ENCODE measurements at places on chromosomes 6 and 20.

DNA sequence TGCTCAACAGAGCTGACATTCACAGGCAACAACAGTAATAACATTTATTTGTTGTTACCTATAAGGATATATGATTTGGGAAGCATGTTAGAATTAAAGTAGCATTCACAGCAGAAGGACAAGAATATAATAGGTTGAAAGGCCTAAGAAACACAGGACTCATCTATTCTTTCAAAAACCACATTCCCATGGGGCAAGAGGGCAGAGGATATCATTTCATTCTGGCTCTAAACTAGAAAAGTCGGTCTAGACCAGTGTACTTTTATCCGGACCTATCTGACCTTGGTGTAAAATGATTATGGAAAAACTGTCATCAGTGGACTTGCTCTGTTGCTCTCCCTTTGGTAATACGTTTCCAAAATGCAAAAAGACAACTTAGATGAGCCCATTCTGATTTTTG lies 914.7 kb upstream of the CITED2 start:
- H3K27me3 ChIP-seq, result no peaks in the 10 kb centered on the region
- DNase-seq, result no peak
- H3K27ac ChIP-seq, result no peak overlapping the region
- H3K4me1 ChIP-seq, result no peaks in the 10 kb centered on the region
- no peaks in the 10 kb centered on the region for H3K36me3 ChIP-seq

DNA sequence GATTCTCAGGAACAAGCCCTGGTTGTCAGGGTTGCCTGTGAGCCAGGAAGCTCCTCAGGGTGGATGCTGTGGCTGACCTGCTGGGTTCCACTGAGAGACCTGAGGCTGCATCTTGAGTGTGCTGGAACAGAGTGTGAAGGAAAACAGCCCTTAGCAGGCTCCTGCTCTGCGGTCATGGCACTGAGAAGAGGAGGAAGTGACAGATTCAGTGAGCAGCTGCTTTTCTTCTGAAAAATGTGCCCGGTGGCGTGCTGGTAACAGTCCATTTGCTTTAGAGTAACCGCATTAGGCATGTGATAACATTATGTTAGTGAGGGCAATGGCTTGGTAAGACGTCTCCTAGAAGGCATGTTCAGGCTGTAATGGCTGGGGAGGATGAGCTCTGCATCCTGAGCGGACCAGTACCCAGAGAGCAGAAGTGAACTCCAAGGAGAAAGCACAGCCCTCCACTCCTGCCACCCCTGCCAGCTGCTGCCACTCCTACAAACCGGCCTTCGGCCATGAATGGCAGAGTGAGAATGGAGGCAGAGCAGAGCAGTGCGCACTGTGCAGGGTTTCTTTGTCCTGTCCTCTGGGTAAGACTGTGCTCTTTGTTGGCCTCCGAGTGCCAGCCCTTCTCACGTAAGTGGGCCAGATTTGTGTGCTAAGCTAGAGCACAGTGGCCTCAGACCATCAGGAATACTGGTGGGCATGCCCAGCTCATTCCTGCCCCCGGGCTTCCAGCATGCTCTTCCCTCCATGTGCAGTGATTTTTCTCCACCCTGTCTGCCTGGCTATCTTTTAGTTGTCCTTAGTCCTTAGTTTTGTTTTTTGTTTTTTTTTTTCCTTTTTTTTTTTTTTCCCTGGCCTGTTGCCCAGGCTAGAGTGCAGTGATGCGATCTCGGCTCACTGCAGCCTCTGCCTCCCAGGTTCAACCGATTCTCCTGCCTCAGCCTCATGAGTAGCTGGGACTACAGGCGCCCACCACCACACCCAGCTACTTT lies 98.1 kb upstream of the VSTM2L start:
- no peaks in the 10 kb centered on the region for H3K27me3 ChIP-seq
- no peaks in the 10 kb centered on the region for H3K4me1 ChIP-seq

- no peak overlapping the region for H3K27ac ChIP-seq
- no peaks in the 10 kb centered on the region for H3K4me1 ChIP-seq
- no peaks in the 10 kb centered on the region for H3K27me3 ChIP-seq
- no peak for DNase-seq
Observed at GRCh38 chr6:161523362-161523761, 249.5 kb upstream of the AGPAT4 start.

DNA sequence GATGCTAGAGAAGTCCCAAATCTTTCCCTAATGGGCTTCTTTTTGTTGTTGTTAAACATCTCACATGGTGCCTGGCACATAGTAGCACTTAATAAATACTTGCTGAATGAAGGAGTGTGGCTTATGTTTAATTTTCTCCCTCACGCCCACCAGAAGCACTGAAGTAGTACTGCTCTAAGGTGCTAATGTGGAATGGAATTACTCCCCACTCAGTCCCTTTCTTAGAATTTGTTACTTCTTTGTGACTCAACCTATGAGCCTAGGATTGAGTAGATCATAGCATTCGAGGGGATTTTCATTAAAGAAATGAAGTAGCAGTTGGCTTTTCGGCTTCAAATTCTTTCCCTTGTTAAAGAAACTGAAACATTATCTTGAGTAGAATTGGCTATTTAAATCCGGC lies 192.8 kb downstream of the CLIC5 start:
- H3K36me3 ChIP-seq, result no peaks in the 10 kb centered on the region
- H3K27me3 ChIP-seq, result no peaks in the 10 kb centered on the region
- no peaks in the 10 kb centered on the region for H3K4me1 ChIP-seq
- no peak overlapping the region for H3K4me3 ChIP-seq
- no peak overlapping the region for H3K27ac ChIP-seq
- no peak for DNase-seq

DNA sequence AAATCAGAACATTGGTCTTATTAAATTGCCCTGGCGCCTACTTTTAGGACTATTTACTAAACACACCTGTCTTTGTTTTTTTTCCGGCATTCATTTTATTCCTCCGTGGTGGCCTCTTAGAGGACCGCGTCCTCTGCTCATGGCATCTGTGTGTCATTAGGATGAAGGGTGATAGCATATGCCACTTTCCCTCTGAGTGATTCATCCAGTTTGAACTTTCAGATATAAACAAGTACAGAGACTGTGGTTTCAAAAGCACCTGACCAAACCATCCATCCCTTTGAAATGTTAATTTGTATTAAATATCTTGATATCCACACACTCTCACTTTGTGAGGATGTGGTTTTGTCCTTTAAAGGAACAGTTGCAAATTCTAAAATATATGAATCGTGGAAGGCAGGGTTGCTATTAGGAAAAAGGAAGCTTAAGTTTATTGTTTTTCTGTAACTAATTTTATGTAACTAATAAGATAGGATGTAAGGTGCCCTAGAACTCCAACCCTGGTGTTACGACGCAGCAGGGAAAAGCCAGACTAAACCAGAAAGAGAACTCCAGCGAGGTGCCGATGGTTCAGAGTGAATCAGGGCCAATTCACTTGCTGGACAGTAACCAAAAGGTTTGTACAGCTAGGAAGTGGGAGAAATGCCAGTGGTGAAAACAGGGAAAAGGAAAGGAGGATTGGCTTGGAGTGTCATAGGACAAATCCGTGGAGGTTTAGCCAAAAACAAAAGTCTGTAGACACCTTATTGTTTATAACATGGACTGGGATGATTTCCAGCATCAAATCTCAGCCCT lies 98.7 kb downstream of the SHLD1 start:
- peaks cover 4% of the 10 kb centered on the region for H3K4me1 ChIP-seq
- no peaks in the 10 kb centered on the region for H3K27me3 ChIP-seq
- no peak overlapping the region for H3K27ac ChIP-seq

DNA sequence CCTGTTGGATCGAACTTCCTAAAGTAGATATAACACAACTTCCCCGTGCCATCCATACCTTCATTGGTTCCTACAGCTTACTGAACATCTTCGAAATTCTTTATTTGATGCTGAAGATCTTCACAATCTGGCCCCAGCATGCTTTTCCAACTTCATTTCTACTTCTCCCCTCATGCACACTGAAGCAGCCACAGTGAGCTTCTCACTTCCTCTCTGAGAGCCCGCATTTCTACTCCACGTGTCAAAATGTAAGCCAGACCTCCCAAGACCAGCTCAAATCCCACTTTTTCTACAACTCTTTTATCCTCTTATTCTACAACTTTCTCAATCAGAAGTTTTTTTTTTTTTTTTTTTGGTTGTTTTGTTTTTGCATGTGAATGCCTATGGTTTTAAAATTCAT lies 254.7 kb downstream of the GMPR start:
- no peaks in the 10 kb centered on the region for H3K36me3 ChIP-seq
- no peak overlapping the region for H3K27ac ChIP-seq

DNA sequence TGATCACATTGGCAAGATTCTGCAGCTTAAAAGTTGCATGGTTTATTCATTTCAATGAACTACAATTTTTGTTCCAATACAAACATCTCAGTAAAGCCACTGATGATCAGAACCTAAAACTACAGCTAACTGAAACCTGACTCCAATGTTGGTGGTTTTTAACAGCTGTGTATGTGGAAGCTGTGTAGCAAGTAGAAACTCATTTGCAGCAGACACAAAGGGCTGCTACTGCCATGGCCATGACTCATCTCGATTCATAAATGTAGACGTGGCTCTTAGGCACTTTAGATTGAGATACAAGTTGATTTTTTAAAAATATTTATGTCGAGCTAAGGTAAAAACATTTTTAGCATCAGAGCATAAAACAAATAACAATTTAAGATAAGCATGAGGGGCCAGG lies 19.5 kb upstream of the MAP3K4 start:
- H3K27me3 ChIP-seq, result no peaks in the 10 kb centered on the region
- H3K27ac ChIP-seq, result peak overlapping the region; percentile 74
- no peaks in the 10 kb centered on the region for H3K36me3 ChIP-seq
- H3K4me3 ChIP-seq, result no peak overlapping the region

DNA sequence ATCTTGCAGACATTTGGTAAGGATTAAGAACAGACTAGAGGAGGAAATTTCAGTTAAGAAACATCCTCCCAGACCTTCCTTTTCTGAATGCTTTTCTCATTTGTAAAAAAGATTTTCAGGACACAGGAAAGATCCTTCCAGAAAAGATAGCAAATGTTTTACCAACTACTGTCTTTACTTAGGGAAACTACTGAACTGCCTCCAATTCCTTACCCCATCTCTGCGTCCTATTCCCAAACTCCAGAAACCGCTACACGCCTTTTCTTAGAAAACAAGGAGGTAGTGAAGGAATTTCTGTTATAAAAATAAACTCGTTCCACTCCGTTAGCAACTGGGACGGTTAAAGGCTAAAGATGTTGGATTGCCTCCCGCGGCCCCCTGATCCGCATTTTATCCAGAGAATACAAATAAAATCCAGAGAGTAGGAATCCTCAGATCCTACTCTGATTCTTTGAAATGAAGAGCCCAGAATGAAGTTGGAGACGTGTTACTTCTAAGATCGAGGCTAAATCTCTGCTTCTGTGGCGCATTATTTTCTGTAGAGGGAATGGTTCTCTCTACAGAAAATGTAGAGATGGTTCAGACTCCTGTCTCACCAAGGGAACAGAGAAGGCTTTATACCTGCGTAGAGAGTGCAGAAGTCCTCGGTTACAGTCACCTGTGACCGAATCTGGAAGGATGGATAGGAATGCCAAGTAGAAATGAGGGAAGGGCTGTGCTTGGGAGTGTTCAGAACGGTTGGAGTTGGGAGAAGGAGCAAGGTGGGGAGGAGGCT lies 133.0 kb downstream of the GPX5 start:
- H3K36me3 ChIP-seq, result no peaks in the 10 kb centered on the region
- no peak for DNase-seq
- H3K27ac ChIP-seq, result peak overlapping the region; percentile 64

DNA sequence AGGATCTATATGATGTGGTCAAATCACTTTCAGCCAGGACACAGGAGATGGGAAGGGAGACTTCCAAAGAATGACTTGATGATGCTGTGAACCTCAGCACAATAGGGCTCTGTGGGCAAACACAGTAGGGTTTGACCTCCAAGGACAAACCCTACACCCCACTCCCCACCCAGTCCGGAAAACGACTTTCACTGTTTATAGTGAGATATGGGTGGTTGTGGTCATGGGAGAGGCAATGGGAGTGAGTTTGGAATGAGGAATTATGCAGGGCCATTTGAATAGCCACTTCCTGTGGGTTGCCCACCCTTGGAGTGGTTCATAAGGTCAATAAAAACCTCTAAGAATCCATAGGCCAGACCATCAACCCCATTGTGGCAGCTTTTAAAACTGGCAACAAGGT lies 38.4 kb upstream of the PRND start:
- peaks cover 45% of the 10 kb centered on the region for H3K4me1 ChIP-seq
- no peak for DNase-seq
- H3K27ac ChIP-seq, result peak overlapping the region; percentile 4
- no peaks in the 10 kb centered on the region for H3K27me3 ChIP-seq
- H3K36me3 ChIP-seq, result no peaks in the 10 kb centered on the region
- H3K4me3 ChIP-seq, result no peak overlapping the region

DNA sequence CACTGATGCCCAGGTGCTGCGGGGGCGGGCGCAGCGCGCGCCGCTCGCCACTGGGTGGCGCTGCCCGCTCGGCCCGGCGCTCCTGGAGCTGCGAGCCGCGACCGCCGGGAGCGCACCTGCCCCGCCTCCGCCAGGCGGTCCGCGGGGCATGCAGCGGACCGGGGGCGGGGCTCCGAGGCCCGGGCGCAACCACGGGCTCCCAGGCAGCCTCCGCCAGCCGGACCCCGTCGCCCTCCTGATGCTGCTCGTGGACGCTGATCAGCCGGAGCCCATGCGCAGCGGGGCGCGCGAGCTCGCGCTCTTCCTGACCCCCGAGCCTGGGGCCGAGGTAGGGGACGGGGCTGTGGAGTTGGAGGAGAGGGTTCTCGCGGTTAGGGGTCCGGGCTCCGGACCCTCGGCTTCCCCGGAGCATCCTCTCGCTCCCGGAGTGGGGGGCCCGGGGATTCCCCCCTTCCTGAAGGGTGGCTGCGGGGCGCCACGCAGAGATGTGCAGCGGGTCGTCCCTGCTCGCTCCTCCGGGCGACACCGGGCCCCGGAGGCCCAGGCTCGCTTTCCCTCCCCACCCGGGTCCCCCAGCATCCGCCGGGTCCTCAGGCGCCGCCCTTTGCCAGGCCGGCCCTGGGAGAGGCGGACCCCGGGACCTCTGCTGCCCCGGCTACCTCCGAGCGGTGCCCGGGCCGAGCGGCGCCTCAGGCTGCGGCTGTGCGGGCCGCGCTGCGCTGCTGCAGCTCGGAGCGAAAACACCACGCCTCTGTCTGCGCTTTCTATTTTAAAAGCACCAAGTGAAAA lies at the start of gene BCAS4:
Gene BCAS4, plus strand, starts transcription at position 216 of the 789 bp plus-strand sequence. Its CDS starts 23 bp downstream, at position 239.
- H3K4me1 ChIP-seq, result peaks cover 34% of the 10 kb centered on the region
- H3K27ac ChIP-seq, result peak within 1 kb of the TSS; percentile 79
- no peak for DNase-seq
- H3K36me3 ChIP-seq, result no peaks in the 10 kb centered on the region

GRCh38 chr6:73969971-73970970 lies 274.3 kb downstream of the CD109 start:
- H3K27ac ChIP-seq, result no peak overlapping the region
- no peak overlapping the region for H3K4me3 ChIP-seq
- no peaks in the 10 kb centered on the region for H3K27me3 ChIP-seq
- no peak for DNase-seq

GRCh38 chr6:138428944-138429598 lies 25.0 kb downstream of the HEBP2 start:
- no peaks in the 10 kb centered on the region for H3K27me3 ChIP-seq
- H3K4me1 ChIP-seq, result peaks cover 9% of the 10 kb centered on the region
- no peak overlapping the region for H3K4me3 ChIP-seq

All from vagina (tissue), 2 donors.